ENCODE measurements at places on chromosomes 12 and 14. TPM values are rescaled to one million over a fixed set of nuclear protein-coding genes. Genes with fewer than 3 reads are reported as not detected.

Gene OLR1
- not detected for total RNA-seq

GRCh38 chr14:68630611-68631393, 162.1 kb downstream of the ZFP36L1 start:
- peak overlapping the region; percentile 96 for H3K27ac ChIP-seq
- H3K36me3 ChIP-seq: no peaks in the 10 kb centered on the region
- peak; percentile 33 for DNase-seq
- no peak overlapping the region for H3K4me3 ChIP-seq

Gene ASPG
- 112 TPM for total RNA-seq

Gene FAM90A1
- not detected for total RNA-seq

DNA sequence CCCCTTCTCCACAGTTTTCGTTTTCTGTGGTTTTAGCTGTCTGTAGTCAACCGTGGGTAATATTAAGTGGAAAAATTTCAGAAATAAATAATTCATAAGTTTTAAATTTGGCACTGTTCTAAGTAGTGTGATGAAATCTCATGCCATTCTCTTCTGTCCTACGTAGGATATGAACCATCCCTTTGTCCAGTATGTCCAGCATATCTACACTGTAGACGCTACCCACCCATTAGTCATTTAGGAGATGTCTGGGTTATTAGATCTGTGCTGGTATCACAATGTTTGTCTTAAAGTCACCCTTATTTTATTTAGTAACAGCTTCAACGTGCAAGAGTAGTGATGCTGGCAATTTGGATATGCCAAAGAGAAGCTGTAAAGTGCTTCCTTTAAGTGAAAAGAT, 44.7 kb downstream of the ATF7IP start:
- peaks cover 2% of the 10 kb centered on the region for H3K36me3 ChIP-seq
- H3K4me1 ChIP-seq: no peaks in the 10 kb centered on the region

- no peak overlapping the region for H3K4me3 ChIP-seq
- DNase-seq: no peak
- H3K4me1 ChIP-seq: peaks cover 3% of the 10 kb centered on the region
- peak overlapping the region; percentile 23 for H3K27ac ChIP-seq
Measured at GRCh38 chr14:93958567-93959238, 17.7 kb downstream of the ASB2 start.

- DNase-seq: no peak
- no peaks in the 10 kb centered on the region for H3K36me3 ChIP-seq
- no peaks in the 10 kb centered on the region for H3K4me1 ChIP-seq
- H3K4me3 ChIP-seq: no peak overlapping the region
Measured at GRCh38 chr14:43539210-43539609, 967.9 kb downstream of the FSCB start.

Gene KLRC2
- 0.19 TPM for total RNA-seq

Gene KRT6C
- total RNA-seq: 0.61 TPM

- no peaks in the 10 kb centered on the region for H3K27me3 ChIP-seq
- H3K4me1 ChIP-seq: peaks cover 34% of the 10 kb centered on the region
- no peak overlapping the region for H3K4me3 ChIP-seq
- H3K36me3 ChIP-seq: peaks cover 5% of the 10 kb centered on the region
- no peak overlapping the region for H3K27ac ChIP-seq
Measured at GRCh38 chr12:124395284-124395752, 100.4 kb downstream of the RFLNA start.

GRCh38 chr14:100075681-100076080, 10.5 kb downstream of the EVL start:
- no peak overlapping the region for H3K4me3 ChIP-seq
- no peak for DNase-seq
- H3K27me3 ChIP-seq: no peaks in the 10 kb centered on the region
- no peaks in the 10 kb centered on the region for H3K36me3 ChIP-seq

DNA sequence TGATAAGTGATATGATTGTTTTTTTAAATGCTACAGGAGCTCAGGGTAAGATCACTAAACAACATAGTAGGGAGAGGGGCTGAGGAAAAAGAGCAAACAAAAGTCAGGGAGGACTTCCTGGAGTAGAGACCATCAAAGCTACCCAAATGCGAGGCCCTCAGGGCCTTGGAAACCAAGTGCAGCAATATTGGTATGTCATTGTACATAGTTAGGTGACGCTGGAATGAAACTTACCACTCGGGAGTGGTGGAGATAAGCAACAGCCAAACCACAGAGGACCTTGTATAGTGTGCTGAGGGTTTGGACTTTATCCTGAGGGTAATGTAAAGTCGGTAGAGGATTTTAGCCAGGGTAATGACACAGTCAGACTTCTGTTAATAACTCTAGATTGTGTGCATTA, 13.8 kb downstream of the KITLG start:
- no peaks in the 10 kb centered on the region for H3K27me3 ChIP-seq
- no peak overlapping the region for H3K27ac ChIP-seq
- no peak for DNase-seq
- H3K4me3 ChIP-seq: no peak overlapping the region
- no peaks in the 10 kb centered on the region for H3K4me1 ChIP-seq

DNA sequence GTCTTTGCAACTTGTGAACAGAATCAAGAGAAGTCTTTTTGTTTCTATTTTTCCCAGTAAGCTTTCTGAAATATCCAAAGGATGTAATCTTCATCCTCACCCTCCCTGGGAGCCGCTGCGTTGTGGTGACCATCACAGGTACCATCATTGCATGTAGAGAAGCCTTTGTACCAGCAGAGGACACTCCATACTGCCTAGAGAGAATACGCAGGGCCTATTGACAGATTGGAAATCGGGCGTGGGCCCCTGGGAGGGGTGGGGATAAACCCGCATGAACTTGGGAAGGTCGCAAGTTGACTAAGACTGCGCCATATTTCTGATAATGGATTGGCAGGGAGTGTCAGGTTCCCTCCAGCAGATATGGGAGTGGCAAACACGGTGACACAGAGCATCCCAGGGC, 12.7 kb downstream of the KRT1 start:
- no peaks in the 10 kb centered on the region for H3K4me1 ChIP-seq
- no peak overlapping the region for H3K4me3 ChIP-seq
- no peak for DNase-seq
- no peak overlapping the region for H3K27ac ChIP-seq

GRCh38 chr14:50762001-50762930, 68.7 kb downstream of the NIN start:
- no peak overlapping the region for H3K4me3 ChIP-seq
- no peaks in the 10 kb centered on the region for H3K27me3 ChIP-seq
- DNase-seq: no peak

Gene ZNF605
- total RNA-seq: 3.6 TPM

Data from liver (tissue), 10 donors.